Stomach (tissue), 19 donors: ENCODE measurements at places on chromosomes 12 and 14. TPM values are rescaled to one million over a fixed set of nuclear protein-coding genes. Genes with fewer than 3 reads are reported as not detected.

Gene SSPN
- 25.1 TPM for total RNA-seq

Gene NOXRED1
- total RNA-seq = not detected

Gene ATL1
- total RNA-seq = 1.8 TPM

Gene NPC2
- total RNA-seq = 77.2 TPM

Gene HOTAIR
- not detected for total RNA-seq

DNA sequence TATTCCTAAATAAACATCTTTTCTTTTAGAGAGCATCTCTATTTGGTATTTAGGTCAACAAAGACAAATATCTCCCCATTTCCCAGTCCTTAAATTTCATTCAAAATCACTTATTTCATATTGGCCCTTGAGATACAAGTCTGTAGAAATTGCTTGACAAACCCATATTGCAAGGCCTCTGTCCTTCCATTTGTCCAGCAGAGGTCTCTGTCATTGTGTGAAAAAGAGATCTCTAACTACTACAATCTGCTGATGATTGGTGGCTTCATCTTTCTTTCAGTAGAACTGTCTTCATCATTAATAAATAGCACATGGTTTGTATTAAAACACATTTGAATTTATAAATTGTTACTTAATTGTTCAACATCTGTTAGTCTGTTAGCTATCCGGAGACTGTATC, 252.6 kb downstream of the ACSS3 start:
- DNase-seq = no peak

- DNase-seq = no peak
Measured at GRCh38 chr14:89965839-89966238, 10.1 kb downstream of the TDP1 start.

GRCh38 chr12:288687-289086, 26.1 kb upstream of the SLC6A13 start:
- DNase-seq = peak; percentile 55

GRCh38 chr14:65879248-65880009, 466.9 kb downstream of the FUT8 start:
- DNase-seq = no peak

DNA sequence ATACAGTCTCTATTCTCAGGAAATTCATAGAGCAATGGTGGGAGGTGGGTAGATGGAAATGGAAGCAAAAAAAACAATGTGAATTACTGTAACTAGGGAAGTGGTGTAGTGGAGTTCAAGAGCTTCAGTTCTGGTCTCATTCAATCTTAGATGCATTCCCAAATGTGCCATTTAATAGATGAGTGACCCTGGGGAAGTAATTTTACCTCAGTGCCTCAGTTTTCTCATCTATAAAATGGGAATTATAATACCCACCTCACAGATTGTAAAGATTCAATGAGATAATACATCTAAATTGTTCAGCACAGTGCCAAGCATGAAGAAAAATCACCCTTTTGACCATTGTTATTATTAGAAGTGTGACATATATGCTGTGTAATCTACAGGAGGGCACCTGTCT, 173.1 kb downstream of the SLC38A4 start:
- no peak for DNase-seq
